Aorta (tissue), 5 donors: ENCODE measurements at places on chromosomes 5 and 9. TPM values are rescaled to one million over a fixed set of nuclear protein-coding genes. Genes with fewer than 3 reads are reported as not detected.

GRCh38 chr9:90308691-90309090, 333.9 kb downstream of the DIRAS2 start:
- H3K27ac ChIP-seq = no peak overlapping the region
- no peak for DNase-seq
- no peaks in the 10 kb centered on the region for H3K27me3 ChIP-seq
- no peaks in the 10 kb centered on the region for H3K4me1 ChIP-seq
- H3K36me3 ChIP-seq = no peaks in the 10 kb centered on the region

Gene VCAN
- 513 TPM for total RNA-seq

GRCh38 chr5:173547579-173547978, 68.9 kb downstream of the BOD1 start:
- H3K4me1 ChIP-seq = no peaks in the 10 kb centered on the region
- no peak for DNase-seq
- no peak overlapping the region for H3K4me3 ChIP-seq
- no peaks in the 10 kb centered on the region for H3K27me3 ChIP-seq
- no peaks in the 10 kb centered on the region for H3K36me3 ChIP-seq
- no peak overlapping the region for H3K27ac ChIP-seq

Gene CYLC2
- not detected for total RNA-seq

DNA sequence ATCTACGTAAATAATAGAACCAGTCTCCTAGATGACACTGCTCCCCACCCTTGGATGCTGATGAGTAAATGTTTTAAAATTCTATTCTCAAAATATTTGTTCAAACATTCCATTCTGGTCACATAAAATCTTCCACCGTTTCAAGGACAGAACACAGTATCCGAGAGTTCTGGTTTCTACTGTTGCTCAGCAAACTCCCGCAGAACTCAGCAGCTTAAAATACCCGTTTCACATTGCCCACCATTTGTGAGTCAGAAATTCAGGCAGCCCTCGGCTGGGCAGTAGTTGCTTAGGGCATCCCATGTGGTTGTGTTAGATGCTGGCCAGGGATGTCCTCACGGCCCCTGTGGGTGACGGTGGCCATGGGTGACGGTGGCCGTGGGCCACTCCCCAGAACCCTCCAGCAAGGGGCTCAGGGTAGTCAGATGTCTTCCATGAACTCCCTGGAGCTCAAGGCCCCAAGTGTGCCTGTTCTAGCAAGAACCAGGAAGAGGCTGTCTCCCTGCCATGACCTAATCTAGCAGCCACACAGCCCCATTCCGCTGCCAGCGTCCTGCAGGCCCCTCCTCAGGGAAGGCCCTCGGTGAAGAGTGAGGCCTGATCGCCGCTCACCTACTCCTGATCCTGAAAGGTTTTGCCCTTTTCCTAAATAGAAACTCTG, 17.4 kb downstream of the MGAT1 start:
- no peaks in the 10 kb centered on the region for H3K36me3 ChIP-seq
- H3K27me3 ChIP-seq = no peaks in the 10 kb centered on the region
- H3K27ac ChIP-seq = peak overlapping the region; percentile 98
- H3K4me3 ChIP-seq = no peak overlapping the region
- H3K4me1 ChIP-seq = peaks cover 5% of the 10 kb centered on the region

GRCh38 chr5:106827061-106827460, 843.7 kb downstream of the EFNA5 start:
- no peaks in the 10 kb centered on the region for H3K4me1 ChIP-seq

- H3K27ac ChIP-seq = no peak overlapping the region
- no peaks in the 10 kb centered on the region for H3K36me3 ChIP-seq
- H3K27me3 ChIP-seq = no peaks in the 10 kb centered on the region
- DNase-seq = no peak
- no peak overlapping the region for H3K4me3 ChIP-seq
Measured at GRCh38 chr5:105740242-105740641, 1930.5 kb downstream of the EFNA5 start.

Gene PDCD1LG2
- total RNA-seq = 5.3 TPM

DNA sequence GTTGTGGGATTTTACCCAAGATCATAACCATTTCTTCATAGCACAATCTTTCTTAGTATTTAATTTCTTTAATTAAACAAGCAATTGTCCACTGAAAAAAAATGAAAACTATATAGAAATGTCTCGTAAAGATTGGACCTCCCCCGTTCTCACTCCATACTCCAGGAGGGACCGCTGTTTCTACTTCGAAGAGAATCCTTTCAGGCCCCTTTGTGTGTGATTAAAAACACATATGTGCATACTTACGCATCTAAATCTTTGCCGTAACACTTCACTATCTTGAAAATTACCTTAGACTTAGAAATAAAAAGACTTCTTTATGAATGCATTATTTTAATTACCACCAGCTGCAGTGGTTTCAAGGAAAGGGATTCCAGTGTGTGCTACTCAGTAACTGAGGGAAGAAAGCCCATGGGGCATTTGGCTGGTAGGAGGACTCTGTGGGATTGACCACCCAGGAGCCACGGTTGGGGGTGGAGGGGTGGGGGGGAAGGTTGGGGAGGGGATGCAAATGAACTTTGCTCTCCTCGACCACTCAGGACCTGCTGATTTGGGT, 209.1 kb downstream of the FAM114A2 start:
- H3K4me3 ChIP-seq = no peak overlapping the region
- no peaks in the 10 kb centered on the region for H3K4me1 ChIP-seq
- H3K27ac ChIP-seq = no peak overlapping the region
- H3K27me3 ChIP-seq = no peaks in the 10 kb centered on the region

DNA sequence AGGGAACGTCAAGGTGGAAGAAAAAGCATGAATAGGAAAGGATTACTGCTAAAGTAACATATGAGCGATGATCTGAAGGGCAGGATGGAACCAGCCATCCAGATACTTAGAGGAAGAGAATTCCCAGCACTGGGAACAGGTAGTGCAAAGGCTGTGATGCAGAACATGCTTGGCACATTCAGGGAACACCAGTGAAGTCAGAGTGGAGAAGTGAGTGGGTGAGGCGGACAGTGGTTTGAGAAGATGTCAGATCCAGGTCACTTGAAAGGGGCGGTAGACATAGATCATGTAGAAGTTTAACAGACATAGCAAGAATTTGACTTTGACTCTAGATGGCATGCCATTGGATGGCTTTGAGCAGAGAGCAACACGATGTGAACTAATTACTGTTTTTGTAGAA, 374.2 kb downstream of the PDE4D start:
- H3K4me1 ChIP-seq = no peaks in the 10 kb centered on the region
- no peaks in the 10 kb centered on the region for H3K27me3 ChIP-seq
- DNase-seq = no peak
- H3K4me3 ChIP-seq = no peak overlapping the region
- H3K27ac ChIP-seq = no peak overlapping the region
- H3K36me3 ChIP-seq = no peaks in the 10 kb centered on the region

DNA sequence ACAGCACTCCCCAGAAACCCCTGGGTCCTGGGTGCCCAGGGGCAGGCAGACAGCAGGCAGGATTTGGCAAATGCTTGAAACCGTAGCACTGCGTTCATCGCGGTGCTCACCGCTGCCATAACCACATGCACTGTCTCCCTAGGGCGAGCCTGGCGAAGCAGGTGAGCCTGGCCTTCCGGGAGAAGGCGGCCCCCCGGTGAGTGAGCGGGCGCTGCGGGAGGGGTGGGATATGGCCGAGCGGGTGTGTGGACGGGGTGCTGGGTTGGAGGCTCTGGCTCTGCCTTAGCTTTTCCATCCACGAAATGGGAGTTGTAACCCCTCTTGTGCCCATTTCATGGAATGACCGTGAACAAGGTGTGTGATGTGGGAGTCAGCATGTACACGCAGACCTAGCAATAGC, 66.8 kb upstream of the FCN2 start:
- peaks cover 2% of the 10 kb centered on the region for H3K36me3 ChIP-seq
- DNase-seq = no peak
- no peak overlapping the region for H3K27ac ChIP-seq
- no peaks in the 10 kb centered on the region for H3K27me3 ChIP-seq

Gene FASTKD3
- 6.1 TPM for total RNA-seq
